ENCODE measurements at places on chromosomes 5 and 9.

- DNase-seq: no peak
Measured at GRCh38 chr9:114134827-114135396, 20.4 kb upstream of the COL27A1 start.

GRCh38 chr5:57117596-57117995 is 56.3 kb upstream of the GPBP1 start:
- no peak for DNase-seq

GRCh38 chr5:612498-613424 is 621 bp downstream of the CEP72 start:
- no peak for DNase-seq

GRCh38 chr5:126137891-126138280 is 285.3 kb upstream of the GRAMD2B start:
- no peak for DNase-seq

GRCh38 chr5:4244306-4244705 is 648.7 kb downstream of the IRX1 start:
- DNase-seq: no peak

GRCh38 chr5:56527174-56527573 is 288.2 kb upstream of the MAP3K1 start:
- no peak for DNase-seq

GRCh38 chr5:115815693-115816225 is 700 bp downstream of the CDO1 start:
- no peak for DNase-seq

DNA sequence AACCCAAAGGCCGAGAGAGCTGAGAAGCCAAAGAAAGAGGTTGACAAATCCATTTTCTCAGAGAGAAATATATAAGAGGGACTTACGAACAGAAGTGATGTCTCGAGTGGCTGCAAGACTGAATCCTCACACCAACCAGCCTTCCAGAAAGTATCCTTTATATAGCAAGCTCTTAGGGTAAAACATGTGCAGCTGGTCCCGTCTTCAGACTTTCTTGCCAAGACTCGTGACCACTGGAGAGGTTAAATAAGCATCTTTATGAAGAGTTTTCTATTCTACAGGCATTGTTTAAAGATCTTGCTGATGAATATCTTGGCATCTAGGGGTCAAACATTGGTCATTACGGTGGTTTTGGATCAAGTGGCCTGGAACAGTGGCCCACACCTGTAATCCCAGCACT is 16.9 kb upstream of the SLC22A4 start:
- no peak for DNase-seq

- no peak for DNase-seq
Measured at GRCh38 chr5:176738637-176739250, 71.6 kb upstream of the UNC5A start.

DNA sequence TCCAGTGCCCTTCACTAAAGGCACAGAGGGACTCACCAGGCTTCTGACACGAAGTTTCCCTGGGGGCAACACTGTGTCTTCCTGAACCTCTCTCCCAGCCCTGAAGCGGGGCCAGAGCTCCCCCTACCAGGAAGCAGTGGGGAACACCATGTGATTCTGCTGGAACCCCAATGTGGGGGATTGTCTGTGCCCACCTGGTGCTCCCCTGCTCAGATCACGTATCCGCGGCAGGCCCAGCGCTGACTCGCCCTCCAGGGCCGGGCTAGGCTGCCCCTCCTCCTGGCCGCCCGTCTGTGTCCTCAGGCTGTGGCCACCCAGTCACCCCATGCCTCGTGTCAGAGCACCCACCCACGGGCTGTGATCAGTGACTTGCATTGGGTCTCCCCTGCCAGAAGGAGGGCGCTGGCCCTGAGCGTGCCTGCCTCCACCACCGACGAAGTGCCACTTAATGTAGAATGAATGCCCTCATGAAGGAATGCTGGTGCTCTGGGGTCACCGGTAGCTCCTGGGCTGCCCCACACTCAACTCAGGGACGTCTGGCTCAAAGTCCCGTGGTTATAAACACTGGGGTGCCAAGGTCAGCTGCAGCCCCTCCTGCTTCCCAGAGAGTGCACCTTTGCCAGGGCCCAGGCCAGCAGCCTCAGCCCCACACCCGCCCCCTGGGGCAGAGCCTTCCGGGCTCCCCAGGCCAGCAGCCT is 22.1 kb downstream of the SARDH start:
- DNase-seq: peak; percentile 39

- no peak for DNase-seq
Measured at GRCh38 chr5:150263801-150264621, 25.6 kb downstream of the CAMK2A start.

- peak; percentile 67 for DNase-seq
Measured at GRCh38 chr9:100714372-100715099, 136.7 kb downstream of the CAVIN4 start.

- DNase-seq: no peak
Measured at GRCh38 chr9:114497236-114497635, 8.0 kb downstream of the WHRN start.

- DNase-seq: no peak
Measured at GRCh38 chr9:130426883-130427282, 17.9 kb upstream of the ASS1 start.

DNA sequence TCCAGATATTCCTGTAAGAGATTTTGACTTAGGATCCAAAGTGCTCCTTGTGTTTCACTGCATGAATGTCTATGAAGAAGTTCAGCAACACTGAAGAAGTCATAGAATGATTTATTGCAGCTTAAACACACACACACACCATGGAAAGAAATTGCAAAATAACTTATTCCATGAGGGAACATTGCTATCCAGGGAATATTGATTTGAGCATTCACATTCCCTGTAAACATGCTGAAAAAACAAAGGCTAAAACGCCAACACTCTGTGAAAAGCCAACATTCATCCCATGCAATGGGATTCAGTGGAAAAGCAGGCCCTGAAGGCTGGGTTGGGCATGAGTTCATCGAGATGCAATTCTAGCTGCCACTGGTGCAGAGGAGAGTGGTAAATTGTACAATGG is 109.6 kb upstream of the CXCL14 start:
- DNase-seq: no peak

GRCh38 chr5:158727136-158727535 is 372.6 kb downstream of the EBF1 start:
- DNase-seq: no peak

DNA sequence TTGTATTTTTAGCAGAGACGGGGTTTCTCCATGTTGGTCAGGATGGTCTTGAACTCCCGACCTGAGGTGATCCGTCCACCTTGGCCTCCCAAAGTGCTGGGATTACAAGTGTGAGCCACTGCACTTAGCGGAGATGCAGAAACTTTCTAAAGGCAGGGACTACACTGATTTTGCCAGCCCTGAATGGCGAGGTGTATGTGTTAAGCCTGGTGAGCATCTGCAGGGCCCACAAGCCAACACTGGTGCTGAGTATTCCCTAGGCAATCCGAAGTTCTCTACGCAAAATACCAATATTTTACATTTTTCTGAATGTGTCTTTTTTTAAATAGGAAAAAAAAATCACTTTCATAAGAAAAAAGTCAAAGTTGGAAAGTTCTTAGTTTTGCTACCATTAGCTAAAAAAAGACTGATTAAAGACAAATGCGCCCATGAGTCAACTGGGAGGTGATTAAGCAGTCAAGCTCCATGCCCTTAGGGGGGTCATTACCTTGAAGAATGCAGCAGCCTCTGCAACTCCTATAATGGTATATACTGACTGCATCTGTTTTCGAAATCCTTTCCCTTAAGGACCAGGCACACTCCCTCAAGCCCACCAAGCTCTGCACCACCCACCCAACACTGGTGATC is 502.8 kb downstream of the BNC2 start:
- DNase-seq: no peak

GRCh38 chr9:117734523-117735314 is 30.5 kb downstream of the TLR4 start:
- no peak for DNase-seq

- DNase-seq: no peak
Measured at GRCh38 chr9:129121483-129121882, 10.3 kb downstream of the PTPA start.

DNA sequence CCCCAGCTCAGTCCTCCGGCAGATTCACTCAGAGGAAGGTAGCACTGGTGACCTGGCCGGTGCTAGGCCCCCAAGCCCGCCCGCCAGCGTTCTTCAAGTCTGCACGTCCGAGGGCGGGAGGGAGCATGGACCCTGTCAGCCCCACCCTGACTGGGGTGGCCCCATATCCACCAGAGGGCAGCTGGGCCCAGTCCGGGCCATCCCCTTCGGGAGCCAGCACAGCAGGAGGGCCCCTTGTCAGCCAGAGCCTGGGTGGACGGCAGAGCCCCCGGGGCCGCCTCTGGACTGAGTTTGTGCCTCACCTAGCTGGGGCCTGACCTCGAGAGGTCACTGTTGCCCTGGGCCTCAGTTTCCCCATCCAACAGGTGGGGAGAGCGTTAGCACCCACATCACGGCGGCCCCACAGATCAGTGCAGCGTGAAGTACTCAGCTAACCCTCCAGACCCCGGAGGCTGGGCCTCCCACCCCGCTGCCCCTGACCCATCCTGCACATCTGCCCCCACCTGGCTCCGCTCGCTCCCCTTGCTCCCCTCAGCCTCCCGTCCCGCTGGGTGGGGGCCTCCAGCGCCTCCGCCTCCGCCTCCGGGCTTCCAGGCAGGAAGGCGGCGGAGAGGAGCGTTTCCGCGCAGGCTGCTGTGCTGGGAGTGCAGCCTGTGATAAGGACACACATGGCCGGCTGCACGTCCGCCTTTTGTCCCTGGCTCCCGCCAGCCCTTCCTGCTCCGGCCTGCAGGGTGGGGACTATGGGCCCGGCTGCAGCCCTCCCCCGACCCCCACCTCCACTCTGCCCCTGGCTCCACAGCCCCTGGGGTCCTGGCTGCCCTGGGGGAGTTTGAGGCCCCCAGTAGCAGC is 16.6 kb upstream of the EGFL7 start:
- no peak for DNase-seq

- no peak for DNase-seq
Measured at GRCh38 chr5:10808347-10809226, 47.6 kb upstream of the DAP start.

- DNase-seq: no peak
Measured at GRCh38 chr5:158033724-158034123, 174.8 kb upstream of the CLINT1 start.

- DNase-seq: no peak
Measured at GRCh38 chr5:142830241-142831008, 60.2 kb downstream of the ARHGAP26 start.

GRCh38 chr5:159414021-159414420 is 83.7 kb upstream of the IL12B start:
- DNase-seq: no peak

DNA sequence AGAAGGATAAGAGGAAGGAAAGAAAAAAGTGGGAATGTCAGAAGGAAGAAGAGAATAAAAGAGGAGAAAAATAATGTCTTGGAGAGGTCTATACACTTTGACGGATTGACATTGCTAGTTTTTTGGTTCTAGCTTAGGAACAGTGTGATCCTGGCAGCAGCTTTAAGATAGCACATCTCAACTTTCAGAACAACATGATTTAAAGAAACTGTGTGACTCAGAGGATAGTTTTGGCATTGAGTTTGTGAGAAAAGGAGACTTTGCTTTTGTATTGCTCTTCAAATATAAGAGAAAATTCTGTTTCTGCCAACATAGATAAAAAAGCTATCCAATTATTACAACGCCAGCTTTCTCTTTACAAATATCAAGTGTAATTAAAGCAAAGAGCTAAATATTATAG is 260.7 kb upstream of the ARRDC3 start:
- no peak for DNase-seq

DNA sequence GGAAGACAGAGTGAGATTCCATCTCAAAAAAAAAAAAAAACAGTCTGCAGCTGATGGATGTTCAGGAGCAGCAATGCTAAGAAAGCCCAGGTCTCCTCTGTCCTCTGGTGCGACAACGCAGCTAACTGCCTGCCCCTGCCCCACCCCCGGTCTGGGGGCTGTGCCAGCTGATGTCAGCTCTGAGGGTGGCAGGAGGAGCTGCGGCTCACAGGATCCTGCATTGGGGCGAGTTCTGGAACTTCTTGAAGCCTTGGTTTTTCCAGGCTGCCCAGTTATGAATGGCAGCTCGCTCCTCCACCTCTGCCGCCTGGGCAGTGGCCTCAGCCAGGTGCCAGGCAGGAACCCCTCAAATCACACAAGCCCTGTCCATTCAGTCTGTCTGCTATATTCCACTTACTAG is 113.5 kb downstream of the ROR2 start:
- no peak for DNase-seq

- no peak for DNase-seq
Measured at GRCh38 chr9:71793386-71794105, 25.2 kb upstream of the CEMIP2 start.

DNA sequence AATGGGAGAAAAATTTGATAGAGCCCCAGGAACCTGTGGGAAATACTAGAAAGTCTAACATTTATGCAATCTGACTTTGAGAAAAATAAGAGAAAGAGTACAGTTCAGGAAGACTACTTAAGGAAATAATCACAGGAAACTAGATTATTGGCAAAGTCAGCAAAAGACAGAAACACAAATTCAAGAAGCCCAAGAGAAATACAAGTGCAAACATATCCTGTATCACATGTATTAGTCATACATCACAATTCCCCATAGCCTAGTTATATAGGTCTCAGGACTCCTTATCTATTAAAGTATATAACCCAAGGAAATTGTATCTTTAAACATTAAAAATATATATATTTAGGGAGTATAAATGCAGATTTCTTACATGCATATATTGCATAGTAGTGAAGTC is 100.8 kb downstream of the HOMER1 start:
- no peak for DNase-seq

GRCh38 chr9:117073539-117074341 is 341.1 kb downstream of the ASTN2 start:
- peak; percentile 44 for DNase-seq

DNA sequence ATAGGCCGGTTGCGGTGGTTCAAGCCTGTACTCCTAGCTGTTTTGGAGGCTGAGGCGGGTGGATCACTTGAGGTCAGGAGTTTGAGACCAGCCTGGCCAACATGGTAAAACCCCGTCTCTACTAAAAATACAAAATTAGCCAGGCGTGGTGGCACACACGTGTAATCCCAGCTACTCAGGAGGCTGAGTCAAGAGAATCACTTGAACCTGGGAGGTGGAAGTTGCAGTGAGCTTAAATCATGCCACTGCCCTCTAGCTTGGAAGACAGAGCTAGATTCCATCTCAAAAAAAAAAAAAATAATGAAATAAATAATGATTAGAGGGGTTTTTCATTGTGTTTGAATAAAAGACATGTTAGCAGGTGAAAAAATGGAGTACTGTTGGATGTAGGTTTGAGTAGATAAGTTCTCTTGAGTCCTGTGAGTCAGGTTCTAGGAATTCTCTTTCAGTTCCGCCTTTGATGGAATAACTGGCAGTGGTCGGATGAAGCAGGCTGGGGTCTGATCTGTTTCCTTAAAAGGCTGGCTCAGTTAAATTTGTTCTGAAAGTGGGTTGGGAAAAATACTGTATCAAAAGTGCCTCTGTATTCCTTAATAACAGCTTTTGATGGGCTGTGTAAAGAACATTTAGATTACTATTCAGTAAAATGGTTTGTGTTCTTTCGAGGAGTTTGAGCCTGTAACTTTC is 73.2 kb downstream of the AOPEP start:
- no peak for DNase-seq

DNA sequence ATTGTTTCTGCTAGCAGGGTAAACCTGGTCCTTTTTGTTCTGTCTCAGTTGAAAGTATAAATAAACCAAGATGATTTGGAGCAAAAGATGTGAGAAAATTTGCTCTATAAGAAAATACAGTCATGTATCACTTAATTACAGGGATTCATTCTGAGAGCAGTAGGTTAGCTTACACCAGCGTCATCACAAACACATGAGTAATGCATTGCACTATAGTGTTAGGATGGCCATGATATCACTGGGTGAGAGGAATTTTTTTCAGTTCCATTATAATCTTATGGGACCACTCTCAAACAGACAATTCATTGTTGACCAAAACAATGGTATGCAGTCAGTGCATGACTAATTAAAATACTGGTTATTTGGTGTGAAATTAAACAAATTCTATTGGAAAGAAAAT is 430.9 kb downstream of the CHSY3 start:
- DNase-seq: no peak
